ENCODE measurements at places on chromosomes 12 and 14.

GRCh38 chr12:127260531-127260930 is 1006.4 kb upstream of the TMEM132C start:
- DNase-seq, result no peak

- no peak for DNase-seq
Observed at GRCh38 chr12:54300732-54301427, at the start of gene NFE2. Gene NFE2 (minus strand): TSS chr12:54301015. CDS start chr12:54295248, 5,767 bp downstream.

DNA sequence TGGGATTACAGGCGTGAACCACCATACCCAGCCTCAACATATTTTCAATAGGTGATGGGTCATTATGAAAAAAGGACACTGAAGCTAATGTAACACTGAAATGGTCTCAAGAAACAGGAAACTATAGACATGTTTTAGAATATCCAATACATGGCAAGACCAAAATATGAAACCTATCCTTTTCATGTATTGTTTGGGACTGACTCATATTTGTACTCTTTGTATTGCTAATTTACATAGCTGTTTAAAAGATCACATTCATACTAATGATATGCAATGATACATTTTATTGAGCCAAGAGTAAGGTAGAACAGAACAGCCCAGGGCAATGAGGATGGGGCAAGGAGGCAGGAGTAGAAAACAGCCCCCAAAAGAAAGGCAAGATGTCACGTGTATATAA is 32.6 kb downstream of the RESF1 start:
- no peak for DNase-seq

- DNase-seq, result no peak
Observed at GRCh38 chr12:9084417-9084816, 31.3 kb downstream of the A2M start.

DNA sequence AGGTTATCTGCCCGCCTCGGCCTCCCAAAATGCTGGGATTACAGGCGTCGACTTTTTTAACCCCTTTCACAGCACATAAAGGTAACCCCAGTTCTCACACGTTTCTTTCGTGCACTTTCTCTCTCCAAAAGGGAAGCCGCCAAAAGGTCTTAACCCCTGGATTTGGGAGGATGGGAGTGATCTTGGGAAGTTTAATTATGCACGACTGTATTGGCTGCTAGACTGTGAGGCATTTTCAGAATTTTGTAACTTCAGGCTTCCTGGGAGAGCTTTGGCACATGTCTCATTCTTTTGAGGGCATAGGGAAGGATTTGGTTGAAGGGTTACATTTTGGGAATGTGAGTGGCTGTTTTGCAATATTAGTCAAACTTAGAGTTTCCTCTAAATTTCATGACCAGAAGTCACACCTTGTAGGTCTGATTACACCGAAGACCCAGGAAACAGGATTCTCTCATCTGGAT is 1.4 kb upstream of the SMARCC2 start:
- DNase-seq, result no peak

Measured in NCI-H524 (cell line).